ENCODE measurements at places on chromosomes 12 and 14.

DNA sequence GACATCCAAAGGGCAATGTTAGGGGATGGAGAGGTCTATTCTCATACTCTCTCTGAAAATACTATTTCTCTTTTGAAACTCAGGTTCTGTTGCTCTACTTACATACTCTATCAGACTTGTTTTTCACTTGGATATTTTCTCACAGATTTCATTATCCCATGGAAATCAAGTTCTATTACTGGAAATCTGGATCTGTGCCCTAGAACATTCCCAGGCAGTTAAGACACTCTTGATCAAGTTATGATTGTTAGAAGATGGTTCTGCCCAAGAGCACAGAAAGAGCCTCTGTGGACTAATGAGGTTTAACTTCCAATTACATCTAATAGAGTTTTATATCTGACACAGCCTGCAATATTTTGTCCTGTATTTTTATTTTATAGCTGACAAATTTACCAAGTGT, 591.0 kb upstream of the ATP2B1 start:
- DNase-seq, result no peak

DNA sequence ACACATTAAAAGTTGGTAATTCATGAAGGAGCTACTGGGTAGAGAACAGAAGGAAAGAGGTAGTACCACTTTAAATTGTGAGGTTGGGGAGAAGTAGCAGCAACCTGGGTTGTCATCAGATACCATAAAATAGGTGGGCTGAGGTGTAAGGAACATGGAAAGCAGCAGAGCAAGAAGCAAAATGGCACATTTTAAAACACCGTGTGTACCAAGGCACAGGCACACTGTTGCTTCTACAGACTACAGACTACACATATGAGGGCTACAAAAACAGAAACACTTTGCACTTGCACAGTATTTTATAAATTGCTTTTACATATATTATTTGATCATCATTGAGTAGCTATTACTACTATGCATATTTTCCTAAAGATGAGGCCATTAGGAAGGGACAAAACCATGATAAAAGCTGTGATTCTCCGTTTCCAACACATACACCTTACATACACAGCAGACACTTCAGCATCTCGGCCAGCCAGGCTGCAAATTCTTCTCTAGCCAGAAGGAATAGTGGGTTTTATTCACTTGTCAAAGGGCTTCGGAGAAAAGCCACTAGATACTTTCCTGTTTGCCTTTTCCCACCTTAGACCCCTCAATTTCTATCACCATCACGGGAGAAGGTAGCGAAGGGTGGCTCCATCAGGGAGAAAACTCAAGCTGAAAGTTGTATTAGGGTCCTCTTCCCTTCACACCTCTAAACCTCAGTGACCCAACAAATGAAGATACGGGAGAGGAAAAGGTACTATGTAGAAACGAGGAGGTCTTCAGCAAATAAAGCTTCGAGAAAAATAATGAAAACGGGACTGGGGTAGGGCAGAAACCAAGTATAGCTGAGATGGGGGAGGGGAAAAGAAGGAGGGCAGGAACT, 1.6 kb downstream of the PYM1 start:
- DNase-seq, result no peak

- DNase-seq, result no peak
Measured at GRCh38 chr12:124501112-124501561, 66.3 kb downstream of the NCOR2 start.

DNA sequence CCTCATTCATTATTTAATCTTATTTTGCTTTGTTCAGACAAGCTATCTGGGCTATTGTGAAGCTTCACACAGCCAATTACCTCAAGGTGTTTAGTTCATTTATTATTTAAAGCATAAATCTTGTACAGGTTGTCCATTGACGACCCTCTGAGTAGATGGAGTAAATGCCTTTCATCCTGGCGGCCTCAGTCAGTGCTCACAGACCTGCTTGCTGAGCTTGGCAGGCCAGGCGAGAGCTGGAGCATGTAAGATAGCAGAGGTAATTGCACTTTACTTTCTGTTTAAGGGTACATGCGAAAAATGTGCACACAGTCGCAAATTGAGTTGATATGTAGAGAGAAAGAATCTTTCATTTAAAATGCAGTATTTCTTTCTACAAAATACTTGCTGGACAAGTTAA, 224.4 kb downstream of the NPAS3 start:
- no peak for DNase-seq

DNA sequence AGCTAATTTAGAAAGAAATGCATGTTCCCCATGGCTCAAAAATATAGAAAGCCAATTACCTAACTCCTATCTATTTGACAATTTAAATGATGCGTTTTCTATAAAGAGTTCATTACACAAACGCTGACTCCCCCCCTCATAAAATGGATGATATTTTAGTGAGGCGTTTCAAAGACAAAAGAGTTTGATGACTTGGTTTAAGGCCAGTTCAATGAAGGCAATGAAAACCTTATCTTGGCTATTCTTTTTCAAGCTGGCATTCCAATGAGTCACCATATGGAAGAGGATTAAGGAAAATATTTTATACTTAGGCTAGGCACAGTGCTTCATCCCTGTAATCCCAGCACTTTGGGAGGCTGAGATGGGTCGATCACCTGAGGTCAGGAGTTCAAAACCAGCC, 62.7 kb downstream of the HMGA2 start:
- no peak for DNase-seq

All from femur (tissue), 1 donor.